Islet precursor cell (in vitro differentiated cells): ENCODE measurements at places on chromosomes 5 and 9.
A peak's percentile ranks its signal among the peaks of the same experiment; 100 is the strongest.

GRCh38 chr5:153659039-153659736 is 168.7 kb downstream of the GRIA1 start:
- peak; percentile 91 for DNase-seq

DNA sequence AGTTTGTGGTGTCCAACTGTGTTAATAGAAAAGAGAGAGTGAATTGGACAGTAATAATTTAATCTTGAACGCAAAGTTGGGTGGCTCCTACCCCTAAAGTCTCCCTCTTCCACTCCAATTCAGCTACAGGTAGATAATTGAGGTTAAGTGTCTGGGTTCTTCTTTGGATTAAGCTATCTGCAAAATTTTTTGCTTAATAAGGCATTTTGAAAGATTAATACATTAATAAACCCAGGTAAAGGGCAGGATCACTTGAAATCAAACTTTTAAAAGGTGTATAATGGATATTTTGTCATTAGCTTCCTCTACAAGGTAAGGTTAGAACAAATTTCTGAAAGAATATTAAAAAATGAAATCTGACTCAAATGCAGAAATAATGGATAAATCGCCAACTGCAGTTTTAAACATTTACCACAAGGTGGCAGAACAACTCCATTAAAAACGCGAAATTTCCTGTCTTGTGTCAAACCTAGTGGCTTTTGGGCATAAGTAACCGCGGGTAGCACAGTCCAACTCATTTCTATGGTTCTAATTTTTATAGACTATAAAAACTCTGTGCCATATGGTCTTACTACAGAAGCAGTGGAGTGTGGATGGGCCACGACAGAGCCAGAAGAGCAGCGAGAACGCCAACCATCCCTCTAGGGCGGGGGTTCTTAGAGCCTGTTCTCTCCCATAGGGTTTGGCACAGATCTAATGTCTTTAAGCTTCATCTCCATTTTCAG is 276.5 kb downstream of the ARHGEF28 start:
- peak; percentile 59 for DNase-seq

GRCh38 chr5:169871826-169872490 is 108.3 kb downstream of the INSYN2B start:
- DNase-seq, result no peak

DNA sequence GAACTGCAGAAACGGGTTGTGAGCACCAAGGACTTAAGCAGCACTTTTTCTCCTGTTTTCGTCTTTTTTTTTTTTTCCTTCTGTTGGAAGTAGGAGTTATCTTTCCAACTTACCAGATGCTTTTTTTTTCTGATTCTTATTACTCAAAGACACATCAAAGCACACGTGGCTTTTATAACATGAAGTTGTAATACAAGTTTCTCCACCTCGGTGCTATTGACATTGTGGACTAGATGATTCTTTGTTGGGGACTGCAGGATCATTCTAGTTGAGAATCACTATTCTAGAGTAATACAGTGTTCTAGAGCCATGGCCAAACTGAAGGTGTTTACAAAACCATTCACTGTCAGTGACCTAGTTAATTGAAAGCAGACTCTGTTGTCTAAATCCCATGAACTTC is 51.5 kb downstream of the MYO10 start:
- no peak for DNase-seq

GRCh38 chr5:56479696-56480077 is 246.6 kb upstream of the ANKRD55 start:
- no peak for DNase-seq

GRCh38 chr5:91464886-91465646 is 81.9 kb upstream of the ARRDC3 start:
- no peak for DNase-seq

DNA sequence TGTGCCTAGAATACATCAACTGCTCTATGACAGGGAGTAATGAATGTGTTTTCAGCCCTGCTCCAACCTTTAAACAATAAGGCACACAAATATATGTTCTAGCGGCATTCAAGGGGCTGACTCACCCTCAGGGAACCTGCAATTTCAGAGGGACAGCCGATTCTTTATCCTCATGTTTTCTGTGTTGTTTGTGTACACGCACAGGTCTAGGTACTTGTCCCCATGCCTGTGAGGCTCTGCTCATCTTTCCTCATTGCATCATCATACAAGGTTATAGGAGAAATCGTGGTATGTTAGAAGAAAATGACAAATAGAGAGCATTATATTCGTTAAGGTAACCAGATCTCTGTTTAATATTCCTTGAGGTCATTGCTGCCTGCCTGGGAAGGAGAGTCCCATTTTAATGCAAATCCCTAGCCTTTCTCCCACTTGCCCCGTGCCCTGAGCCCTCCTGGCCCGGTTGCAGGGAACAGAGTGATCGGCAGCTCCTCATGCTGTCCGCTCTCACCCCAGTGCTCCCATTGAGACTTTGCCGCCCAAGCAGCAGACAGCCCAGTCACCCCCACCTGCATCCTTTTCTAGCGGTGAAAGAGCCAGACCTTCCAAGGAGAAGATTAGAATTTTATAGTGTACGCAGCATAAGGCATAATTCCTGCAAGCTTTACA is 14.6 kb downstream of the MAP1B start:
- no peak for DNase-seq

DNA sequence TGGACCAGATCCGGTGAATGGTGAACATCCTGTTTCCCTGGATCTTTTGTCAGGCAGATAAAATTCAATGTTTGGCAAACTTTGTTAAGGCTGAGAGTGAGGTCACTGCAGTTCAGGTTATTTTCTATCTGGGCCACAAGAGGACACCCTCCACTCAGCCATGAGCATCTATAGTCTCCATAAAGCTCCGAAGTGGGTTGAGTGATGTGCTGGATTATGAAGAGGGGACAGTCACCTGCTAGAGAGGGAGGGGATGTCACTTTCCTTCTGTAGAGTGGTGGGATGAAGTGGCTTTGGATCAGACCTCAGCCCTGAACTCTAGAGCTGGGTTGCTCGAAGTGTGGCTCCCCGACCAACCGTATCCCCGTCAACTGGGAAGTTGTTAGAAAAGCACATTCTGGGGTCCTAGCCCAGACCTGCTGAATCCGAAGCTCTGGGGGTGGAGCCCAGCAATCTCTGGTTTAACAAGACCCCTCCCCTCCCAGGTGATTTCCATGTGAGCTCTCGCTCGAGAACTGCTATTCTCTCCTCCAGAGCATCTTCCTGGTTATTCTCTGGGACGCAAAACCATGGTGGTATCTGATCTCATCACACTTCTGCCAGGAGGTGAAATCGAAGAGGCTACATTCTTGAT is 31.8 kb upstream of the FGF1 start:
- no peak for DNase-seq

GRCh38 chr5:140372971-140373487 is 13.0 kb downstream of the SLC4A9 start:
- peak; percentile 85 for DNase-seq

GRCh38 chr5:71652803-71653543 is 65.8 kb downstream of the MCCC2 start:
- DNase-seq, result no peak

DNA sequence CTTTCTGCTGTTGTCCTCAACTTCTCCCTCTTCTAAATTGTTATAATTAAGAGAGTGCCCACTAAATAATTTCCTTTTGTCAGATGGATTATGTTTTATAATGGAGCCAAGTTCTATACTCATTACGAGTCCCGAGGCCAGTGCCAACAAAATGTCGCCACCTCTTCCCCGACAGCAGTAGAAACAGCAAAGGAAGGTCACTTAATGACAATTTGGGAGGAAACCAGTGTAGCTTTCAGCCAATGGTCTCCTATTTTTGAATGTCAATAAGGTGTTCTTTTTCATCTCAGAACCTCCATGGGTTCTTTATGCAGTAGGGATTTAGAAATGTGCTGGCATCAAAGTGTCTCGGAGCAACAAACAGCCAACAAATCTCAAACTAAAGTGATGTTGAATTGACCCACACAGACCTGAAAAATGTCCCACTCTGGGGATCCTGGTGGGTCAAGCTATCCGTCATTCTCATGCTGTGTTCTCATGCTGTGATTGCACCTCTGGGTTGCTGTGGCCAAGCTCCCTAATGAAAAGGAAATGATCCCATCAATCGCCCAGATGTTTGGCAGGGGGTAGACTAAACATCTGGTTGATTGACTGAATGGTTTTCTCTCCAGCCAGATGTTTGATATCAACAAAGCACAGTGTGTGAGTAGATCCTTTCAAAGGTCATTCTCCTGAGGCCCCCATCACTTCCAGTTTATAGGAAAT is 291.9 kb downstream of the DMAC1 start:
- no peak for DNase-seq

- peak; percentile 84 for DNase-seq
These were observed 1.1 kb upstream of the GPSM1 start for GRCh38 chr9:136326061-136326760.

DNA sequence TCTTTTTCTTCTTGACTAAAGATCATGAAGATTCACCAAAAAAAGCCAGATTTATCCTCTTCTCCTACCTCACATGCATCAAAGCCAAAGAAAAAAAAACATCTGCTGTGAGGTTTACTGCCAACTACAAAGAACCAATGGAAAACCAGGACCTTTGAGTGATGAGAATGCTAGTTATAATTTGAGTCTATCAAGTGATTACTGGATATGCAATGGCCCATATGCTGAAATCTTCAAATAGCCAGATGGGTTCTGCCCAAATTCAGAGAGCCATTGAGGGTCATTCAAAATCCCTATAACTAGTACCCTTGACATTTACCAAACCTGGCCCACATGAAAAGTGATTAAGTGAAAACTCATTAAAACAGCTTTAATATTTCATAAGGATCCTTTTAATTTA is 78.4 kb upstream of the ACO1 start:
- no peak for DNase-seq

DNA sequence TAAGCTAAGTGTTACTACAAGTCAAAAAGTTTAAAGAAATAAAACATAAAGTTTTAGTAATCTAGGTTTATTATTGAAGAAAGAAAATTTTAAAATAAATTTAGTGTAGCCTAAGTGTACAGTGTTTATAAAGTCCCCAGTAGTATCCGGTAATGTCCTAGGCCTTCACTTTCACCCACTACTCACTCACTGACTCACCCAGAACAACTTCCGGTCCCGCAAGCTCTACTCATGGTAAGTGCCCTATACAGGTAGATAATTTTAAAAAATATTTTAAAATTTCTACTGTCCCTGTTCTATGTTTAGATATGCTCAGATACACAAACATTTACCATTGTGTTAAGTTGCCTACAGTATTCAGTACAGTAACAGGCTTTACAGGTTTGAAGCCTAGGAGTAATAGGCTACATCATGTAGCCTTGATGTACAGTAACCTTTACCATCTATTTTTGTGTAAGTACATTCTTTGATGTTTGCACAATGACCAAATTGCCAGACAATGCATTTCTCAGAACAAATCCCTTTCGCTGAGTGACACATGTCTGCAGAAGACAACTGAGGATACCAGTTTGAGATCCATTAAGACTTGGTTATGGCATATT is 253.6 kb downstream of the TRIM32 start:
- no peak for DNase-seq
